ENCODE measurements at places on chromosomes 3 and 15.

- no peak for DNase-seq
Observed at GRCh38 chr3:37170513-37170912, 3.9 kb downstream of the LRRFIP2 start.

GRCh38 chr3:129016720-129017483 lies 15.8 kb downstream of the EFCC1 start:
- no peak for DNase-seq

GRCh38 chr3:46559091-46559704 lies 6.9 kb downstream of the LRRC2 start:
- DNase-seq = no peak

DNA sequence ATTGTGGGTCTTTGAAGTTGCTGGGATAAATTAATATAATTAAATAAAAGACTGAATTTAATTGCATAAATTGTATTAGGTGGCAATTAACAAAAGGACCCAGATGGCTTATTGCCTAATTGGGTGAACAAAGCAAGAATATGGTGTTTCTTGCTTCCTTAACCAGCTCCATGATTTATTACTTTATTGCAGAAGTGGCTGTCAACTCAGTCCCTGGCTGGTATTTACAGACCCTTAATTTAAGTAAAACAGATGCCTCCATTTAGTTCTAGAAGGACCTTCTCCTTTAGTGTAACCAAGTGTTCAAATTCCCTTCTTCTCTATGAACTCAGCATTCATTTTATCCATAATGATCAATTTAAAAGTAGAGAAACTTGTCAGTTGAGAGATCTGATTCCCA lies 35.1 kb downstream of the DPH3 start:
- DNase-seq = no peak

DNA sequence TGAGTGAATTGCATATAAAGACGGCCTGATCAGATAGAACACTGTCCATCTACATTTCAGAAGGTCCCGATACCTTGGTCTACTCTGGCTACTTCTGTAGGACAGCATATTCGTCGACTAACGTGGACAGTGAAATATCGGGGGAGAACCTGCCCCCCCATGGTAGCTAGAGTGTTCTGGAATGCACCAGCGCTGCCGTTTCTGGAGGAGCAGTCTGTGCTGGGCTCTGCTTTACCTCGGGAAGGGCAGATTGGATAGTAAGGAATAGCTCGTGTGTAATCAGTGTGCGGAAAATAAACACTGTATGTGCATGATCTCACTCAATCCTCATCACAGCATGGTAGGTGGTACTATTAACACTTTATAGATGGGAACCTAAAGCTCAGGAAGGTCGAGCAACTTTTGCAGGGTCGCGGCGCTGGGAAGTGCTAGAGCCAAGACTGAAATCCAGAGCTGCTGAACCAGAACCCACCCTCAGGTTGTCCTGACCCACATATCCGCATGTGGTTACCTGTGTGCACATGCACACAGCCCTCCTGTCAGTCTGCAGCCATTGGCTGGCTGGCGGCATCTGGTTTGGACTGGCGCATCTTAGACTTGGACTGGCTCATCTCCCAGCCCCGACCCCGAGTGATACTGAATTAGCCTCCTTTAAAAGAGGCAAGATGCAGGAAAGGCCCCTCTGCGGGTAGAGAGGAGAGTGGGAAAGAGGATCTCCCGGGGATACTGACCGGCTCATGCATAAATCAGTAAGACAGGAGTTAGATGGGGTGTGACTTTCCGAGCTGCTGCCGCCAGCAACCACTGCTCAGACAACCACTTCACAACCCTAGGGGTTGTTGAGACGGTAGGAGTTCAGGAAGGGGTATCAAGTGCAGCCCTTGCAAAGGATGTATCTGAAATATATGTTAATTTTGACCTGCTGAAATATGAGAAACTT lies 155.0 kb upstream of the BHLHE40 start:
- no peak for DNase-seq
